ENCODE measurements at places on chromosomes 11 and 22.

DNA sequence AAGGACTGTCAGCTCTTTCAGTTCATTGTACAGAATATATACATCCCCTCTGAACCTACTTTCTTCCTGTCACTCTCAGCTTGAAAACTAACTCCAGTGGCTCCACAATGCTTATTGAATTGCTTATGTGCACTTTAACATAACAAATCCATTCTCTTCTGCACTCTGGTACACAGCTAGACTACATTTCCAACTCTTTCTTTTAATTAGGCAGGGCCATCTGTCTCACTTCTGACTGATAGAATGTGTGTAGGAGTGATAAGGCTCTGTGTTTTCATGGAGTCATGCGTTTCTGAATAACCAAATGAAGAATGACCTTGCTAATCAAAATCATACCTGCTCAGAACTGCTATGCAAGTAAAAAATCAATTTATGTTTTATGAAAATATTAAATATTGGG lies 278.5 kb upstream of the CCDC179 start:
- peak; percentile 86 for DNase-seq

GRCh38 chr11:88117281-88117858 lies 57.9 kb downstream of the RAB38 start:
- no peak for DNase-seq

- no peak for DNase-seq
These were observed 38.2 kb upstream of the PAK1 start for GRCh38 chr11:77512092-77512491.

- no peak for DNase-seq
These were observed 13.9 kb downstream of the NEAT1 start for GRCh38 chr11:65436412-65437032.

GRCh38 chr22:46117206-46118199 lies 32.8 kb upstream of the PPARA start:
- no peak for DNase-seq

- DNase-seq = no peak
These were observed 662.6 kb downstream of the METTL15 start for GRCh38 chr11:28770806-28771205.

- no peak for DNase-seq
These were observed 81.4 kb downstream of the TRIM29 start for GRCh38 chr11:120056301-120057027.

DNA sequence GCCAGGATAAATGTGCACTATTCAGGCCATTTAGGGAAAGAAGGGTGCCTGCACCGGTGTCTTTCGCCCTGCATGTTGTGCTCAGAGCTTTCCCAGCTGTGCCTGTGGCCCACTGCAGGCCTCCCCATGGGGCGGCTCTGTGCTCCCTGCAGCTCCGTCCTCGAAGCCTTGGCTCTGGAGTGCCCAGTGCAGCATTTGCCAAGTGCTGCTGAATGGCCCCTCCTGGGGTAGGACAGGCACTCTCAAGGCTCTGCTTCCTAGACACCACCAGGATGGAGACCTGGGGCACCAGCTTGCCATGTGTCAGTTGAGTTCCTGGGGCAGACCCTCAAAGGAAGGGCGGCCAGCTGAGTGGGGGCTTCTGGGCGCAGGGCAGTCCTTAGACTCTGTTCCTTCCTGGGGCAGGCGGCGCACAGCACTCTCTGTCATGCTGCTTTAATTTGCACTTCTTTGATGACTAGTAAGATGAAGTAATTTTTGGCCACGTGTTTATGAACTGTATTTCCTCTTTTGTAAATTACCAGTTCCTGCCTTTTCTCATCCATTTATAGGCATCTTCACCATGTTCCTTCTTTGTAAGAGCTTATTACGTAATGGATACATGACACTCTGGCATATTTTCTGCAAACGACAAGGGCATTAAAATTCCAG lies 32.1 kb upstream of the GNB1L start:
- no peak for DNase-seq

- no peak for DNase-seq
These were observed 314.6 kb downstream of the BLID start for GRCh38 chr11:121801394-121801748.

DNA sequence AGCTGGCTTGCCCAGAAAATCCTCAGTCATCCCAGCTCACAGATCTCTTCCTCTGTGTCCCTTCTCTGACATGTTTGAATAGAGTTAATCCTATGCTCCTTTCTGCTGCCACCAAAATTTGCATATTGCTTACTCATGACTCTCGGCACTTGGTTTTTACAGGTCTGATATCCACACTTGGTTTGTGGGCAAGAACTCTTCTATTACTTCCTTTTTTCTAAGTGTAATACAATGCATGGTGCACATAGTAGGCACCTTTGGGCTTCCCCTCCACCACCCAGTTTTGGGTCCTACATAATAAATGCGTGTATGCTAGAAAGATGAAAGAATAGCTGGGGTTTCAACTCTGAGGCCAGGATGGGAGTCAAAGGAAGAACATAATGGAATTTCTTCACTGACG lies 69.7 kb upstream of the GRK3 start:
- DNase-seq = no peak

GRCh38 chr11:134001596-134001995 lies 44.8 kb upstream of the IGSF9B start:
- no peak for DNase-seq

DNA sequence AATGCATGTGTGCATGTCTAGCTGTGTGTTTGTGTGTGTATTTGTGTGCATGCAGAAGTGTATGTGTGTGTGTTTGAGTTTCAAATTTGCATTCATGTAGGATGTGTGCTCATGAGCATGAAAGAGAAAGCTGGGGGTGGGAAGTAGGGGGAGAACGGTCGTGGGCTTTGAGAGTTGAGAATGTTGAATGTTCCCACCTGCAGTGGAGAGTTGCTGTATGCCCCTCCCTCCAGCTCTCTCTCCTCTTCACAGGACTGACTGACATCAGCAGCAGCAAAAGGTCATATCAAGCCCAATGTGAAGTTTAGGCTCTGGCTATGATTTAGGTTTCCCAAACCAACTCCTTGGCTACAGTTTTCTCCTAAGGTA lies 63.8 kb upstream of the RRAS2 start:
- no peak for DNase-seq

DNA sequence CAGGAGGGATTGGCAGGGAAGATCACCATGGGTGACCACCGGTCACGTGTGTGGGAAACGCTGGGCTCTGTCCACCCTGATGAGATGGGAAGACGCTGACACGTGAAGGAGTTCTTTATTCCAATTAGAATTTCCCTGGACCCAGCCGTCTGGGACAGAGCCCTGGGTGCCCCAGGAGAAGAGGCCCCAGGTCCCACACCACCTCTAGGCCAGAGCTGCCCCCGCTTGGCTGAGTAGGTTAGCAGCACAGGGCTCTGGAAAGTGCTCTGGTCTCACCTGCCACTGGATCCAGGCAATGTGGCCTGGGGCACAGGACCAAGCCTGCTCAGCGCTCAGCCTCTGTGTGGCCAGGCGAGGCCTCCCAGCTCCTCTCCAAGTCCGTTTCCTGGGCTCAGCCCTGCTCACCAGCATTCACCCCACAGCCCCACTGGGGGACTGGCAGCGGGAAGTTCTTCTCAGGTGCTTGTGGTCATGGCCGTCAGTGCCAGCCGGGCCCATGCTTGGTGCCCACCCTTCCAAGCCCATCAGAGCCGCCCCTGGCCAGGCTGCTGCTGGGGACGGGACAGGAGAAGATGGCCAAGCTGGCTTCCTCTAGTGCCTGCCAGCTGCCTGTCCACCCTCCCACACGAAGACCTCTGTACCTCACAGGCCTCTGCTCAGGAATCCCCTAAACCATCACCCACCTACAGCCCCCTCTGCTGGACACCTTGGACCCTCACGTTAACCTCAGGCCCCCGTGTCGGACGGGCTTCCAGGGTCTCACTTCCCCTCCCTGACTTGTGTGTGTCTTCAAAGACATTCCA lies 62.5 kb upstream of the FGF3 start:
- no peak for DNase-seq

GRCh38 chr22:46721501-46722085 lies 16.5 kb downstream of the CERK start:
- no peak for DNase-seq

DNA sequence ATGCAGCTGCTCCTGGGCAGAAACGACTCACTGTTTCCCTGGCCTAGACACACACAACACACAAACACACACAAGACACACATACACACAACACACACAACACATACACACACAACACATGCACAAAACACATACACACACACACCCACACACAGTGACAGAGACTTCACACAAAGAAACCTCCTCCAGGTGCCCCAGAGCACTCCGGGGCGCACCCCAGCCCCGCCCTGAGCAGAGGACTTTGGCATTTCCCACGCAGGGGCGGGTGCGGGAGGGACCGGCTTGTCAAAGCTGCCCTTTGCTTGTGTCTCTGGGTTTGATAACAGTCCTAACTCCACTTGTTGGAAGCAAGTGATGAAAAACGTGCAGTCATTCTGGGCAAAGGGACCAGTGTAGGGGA lies 6.5 kb downstream of the APOBEC3A start:
- no peak for DNase-seq

DNA sequence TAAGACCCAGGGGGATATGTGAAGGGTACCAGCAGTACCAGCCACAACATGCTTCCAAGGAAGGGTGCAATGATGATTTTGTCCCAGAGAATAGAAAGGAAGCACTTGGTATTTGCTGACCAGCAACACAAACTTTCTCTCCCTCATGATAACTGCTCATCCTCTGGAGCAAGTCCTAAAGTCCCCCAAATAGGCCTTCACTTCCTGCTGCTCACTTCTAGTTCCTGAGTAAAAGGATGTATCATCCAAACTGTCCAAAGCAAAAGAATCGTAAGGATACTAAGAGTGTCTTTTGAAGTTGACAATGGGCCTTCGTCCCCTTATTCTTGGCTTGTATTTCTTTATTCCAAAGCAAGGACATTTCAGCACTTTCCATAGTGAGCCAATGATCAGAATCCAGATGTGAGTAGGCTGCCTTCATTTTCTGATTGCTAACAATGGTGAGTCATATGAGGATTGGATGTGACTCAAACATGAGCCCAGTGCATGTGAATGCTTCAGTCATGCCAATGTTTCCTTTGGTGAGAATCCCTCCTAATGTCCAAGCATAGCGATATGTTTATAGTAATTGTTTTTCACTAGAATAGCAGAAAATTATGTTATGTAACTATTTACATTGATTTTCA lies 243.4 kb upstream of the POU2AF2 start:
- no peak for DNase-seq

DNA sequence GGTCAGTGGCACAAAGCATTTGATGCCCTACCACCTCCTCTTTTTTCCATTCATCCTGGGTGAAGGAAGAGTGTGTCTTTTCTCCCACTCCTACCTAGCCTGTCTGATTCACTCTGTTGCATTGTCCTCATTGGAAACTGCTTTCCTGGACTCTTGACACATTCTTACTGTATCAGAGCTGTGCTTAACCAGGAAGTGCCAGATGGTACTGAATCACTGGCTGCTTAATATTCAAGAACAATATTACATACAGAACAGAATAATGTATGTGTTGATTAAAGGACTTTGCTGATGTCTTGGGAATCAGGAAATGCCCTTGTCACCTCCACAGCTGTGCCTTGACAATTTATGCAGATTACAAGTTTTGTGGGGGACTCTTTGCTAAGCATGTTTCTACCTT lies 44.4 kb downstream of the SVIP start:
- peak; percentile 43 for DNase-seq

DNA sequence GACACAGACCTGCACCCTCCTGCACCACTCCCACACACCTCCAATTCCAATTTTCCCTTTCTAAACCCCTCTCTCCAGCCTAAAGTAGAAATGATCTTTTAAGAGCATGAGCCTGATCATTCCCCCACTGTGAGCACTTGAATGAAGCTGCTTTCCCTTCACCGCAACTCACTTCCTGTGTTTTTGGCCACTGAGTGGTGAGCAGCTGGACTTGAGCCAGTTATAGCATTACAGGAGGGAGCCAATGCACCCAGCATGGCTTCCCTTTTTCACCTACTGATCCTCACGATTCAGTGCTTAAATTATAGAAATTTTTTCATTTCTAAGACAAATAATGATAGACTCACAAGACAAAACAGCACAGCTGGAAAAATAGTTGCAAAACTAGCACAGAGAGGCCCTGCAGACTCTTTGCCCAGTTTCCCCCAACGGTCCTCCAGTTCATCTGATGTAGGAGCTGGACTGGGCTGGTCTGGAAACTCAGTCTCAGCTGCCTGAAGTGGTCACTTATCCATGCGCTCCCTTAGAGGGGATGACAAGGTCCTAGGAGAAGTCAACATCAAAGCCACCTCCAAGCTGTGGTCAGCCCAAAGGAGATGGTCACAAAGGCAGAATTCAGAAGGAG lies 9.7 kb upstream of the APOL4 start:
- DNase-seq = no peak

GRCh38 chr11:12150831-12151382 lies 40.5 kb downstream of the MICAL2 start:
- no peak for DNase-seq

GRCh38 chr11:97506076-97506759 lies 1116.4 kb downstream of the JRKL start:
- DNase-seq = no peak

- DNase-seq = no peak
These were observed 6.2 kb downstream of the PTPN5 start for GRCh38 chr11:18785411-18785810.

DNA sequence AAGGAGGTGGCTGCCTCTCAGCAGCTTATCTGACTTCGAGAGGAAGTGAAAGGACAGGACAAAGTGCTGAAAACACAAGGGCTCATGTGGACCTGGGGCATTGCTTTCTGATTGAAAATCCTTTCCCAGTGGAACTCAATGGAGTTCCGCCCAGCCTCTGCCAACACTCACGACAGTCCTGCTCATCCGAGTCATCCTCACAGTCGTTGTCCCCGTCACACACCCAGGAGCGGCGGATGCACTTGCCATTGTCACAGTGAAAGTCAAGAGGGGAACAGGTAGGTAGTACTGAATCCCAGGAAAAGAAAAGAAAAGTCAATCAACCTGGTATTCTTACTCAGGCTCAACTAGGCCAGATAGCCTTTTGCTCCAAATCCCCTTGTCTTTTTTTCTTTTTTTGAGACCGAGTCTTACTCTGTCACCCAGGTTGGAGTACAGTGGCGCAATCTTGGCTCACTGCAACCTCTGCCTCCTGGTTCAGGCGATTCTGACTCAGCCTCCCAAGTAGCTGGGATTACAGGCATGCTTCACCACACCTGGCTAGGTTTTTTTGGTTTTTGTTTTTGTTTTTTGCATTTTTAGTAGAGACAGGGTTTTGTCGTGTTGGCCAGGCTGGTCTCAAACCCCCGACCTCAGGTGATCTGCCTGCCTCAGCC lies 18.1 kb downstream of the LRP4 start:
- DNase-seq = no peak

DNA sequence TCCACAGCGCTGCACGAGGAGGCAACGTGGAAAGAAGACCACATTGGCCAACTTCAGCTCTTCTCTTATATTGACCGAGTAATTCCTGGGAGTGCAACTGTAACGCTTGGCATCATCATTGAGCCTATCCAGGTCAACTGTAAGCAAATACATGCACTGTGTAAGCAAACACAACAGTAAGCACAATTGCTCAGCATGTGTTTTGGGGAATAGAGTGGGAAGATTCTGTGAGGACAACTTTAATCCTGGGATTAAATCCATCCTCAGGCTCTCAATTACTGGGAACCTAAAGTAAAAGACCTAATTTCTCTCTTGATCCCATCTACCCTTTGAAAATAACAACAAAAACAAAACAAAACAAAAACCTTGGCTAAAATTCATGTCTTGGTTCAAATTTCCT lies 109.5 kb upstream of the DDI1 start:
- no peak for DNase-seq

- DNase-seq = no peak
These were observed 7.9 kb downstream of the KDM2A start for GRCh38 chr11:67126986-67127385.

GRCh38 chr11:9047964-9048523 lies 43.4 kb downstream of the SCUBE2 start:
- DNase-seq = peak; percentile 54

All from brain (organoid and tissue), 16 donors.